NCI-H1436 (cell line): ENCODE measurements at places on chromosomes 13 and 19.

DNA sequence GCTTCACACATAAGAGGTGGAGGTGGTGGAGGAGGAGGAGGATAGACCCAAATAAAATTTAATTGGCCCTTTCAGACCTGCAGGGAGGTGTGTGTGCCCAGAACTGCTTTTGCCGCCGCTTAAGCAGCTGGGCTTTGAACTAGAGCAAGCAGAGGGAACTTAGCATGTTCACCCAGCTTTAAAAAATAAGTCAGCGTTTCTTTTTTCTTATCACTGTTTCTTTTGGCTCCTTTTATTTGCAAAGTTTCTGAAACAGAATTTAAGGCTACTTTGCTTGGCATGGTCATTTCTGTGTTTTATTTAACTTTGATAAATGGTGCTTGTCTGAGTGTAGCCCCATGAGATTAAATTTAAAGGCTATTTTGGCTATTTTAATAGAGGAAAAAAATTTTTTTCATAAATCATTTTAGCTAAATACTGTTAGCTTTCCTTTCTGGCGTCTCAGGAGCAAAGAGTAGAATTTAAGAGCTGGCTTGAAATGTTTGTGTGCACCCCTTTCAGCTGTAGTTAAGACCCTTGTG, 43.3 kb upstream of the RNF113B start:
- no peak for DNase-seq

- no peak for DNase-seq
Observed at GRCh38 chr13:27920677-27921420, 1.0 kb downstream of the PDX1 start.

GRCh38 chr19:9037400-9038062, 27.3 kb upstream of the MUC16 start:
- no peak for DNase-seq

DNA sequence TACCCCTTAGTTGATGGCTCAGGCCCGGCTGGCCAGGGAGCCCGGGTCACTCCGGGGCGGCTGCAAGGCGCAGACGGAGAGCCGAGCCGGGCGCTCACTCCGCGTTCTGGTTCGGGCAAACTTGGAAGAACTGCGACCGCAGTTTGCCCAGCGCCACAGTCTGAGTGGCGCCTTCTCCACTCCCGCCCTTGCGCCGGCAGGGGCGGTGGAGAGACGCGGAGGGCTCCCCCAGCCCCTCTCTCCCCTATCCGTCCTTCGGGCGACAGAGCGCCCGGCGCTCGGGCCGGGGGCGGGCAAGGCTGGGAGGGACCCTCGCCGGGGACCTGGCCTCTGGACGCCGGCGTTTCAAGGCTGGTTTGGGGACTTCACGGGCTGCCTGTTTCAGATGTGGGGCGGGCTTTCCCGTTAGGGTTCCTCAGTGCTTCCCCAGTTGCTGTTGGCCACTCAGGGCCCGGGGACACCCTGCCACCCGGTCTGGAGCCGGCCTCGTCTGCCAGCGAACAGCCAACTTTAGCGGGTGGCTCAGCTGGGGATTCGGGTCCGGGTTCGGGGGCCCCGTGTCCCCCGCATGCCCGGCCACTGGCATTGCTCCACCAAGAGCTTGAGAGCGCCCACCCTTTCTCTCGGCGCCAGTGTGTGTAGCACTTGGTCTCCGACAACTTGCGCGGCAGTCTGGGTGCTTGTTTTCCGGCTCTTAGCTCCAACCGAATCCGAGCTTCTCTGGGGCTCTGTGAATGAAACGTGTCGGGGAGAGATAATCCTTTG, 1.5 kb downstream of the GPC6 start:
- DNase-seq: peak; percentile 73

DNA sequence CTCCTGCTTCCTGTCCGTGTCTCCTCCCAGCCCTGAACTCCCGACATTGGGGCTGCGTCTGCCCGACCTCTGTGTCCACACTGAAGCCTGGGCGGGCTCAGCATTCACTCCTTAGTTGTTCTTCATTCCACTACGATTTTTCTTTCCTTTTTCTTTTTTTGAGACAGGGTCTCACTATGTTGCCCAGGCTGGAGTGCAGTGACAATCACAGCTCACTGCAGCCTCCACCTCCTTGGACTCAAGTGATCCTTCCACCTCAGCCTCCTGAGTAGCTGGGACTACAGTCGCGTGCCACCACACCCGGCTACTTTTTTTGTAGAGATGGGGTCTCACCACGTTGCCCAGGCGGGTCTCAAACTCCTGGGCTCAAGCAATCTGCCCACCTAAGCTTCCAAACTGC, 23.5 kb upstream of the SIGLEC11 start:
- DNase-seq: no peak

GRCh38 chr19:55626350-55626749, 2.0 kb upstream of the ZNF784 start:
- DNase-seq: no peak

DNA sequence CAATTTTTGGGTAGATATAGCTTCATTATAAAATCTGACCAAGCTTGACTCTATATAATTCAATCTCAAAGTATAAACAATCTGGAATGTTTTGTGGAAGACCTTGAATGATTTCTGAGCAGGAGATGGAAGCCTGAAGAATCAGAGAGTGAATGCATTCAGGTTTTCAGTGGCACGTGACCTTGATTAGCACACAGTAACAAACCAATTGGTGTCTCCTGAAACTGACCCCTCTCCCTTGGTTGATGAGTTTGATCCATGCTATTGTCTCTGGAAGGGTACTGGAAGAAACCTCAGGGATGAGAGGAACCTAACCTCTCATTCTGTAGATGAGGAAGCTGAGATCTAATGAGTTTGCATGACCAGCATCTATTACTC, 39.6 kb downstream of the PCDH8 start:
- DNase-seq: no peak

DNA sequence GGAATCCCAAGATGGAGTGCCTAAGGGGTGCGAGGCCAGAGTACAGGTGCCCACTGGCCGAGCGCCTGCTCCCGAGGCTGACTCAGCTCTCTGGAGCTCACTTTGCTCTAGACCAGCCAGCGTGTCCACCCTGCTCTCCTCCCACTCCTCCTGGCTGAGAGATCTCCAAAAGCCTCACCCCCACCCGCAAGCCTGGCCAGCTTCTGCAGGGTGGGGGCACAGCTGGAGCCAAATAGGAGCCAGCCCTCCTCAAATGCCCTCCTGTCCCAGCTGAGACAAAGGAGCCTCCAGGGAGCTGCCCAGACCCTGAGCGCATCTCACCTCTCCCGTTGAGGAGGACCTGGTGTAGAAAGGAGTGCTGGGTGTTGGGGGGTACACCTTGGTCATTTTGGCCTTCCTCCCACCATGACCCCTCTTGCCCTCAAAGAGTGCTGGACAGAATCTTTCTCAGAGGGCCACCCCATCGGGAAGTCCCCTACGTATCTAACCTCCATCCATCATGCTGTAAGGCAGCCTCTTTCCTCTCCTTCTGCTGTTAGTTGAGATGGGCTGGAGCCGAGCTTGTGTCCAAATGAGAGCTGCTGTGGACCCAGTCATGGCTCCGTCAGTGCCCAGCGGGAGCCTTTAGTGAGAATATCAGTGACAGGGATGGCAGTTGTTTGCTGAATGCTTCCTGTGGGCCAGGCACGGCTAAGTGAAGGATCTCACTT, 123.9 kb upstream of the VSTM2B start:
- DNase-seq: no peak

- DNase-seq: no peak
Observed at GRCh38 chr19:15591796-15592195, 23.2 kb upstream of the CYP4F8 start.

- DNase-seq: no peak
Observed at GRCh38 chr13:94784066-94784465, 71.7 kb upstream of the SOX21 start.

GRCh38 chr13:23020246-23020843, 160.4 kb upstream of the SGCG start:
- no peak for DNase-seq

GRCh38 chr13:43036351-43037250, 13.2 kb downstream of the DNAJC15 start:
- DNase-seq: no peak

- DNase-seq: no peak
Observed at GRCh38 chr13:39580881-39581575, 22.0 kb downstream of the LHFPL6 start.

- DNase-seq: no peak
Observed at GRCh38 chr13:94950303-94950702, 238.0 kb upstream of the SOX21 start.
